Muscle of back (tissue), 13 donors: ENCODE measurements at places on chromosomes 5 and 9. TPM values are rescaled to one million over a fixed set of nuclear protein-coding genes. Genes with fewer than 3 reads are reported as not detected.

The TTC23L gene
- 0.29 TPM for polyA plus RNA-seq

The PCDHGB7 gene
- 7.9 TPM for polyA plus RNA-seq

The MACIR gene
- 13.7 TPM for polyA plus RNA-seq

The C9orf50 gene
- polyA plus RNA-seq, result not detected

The TAF11L5 gene
- polyA plus RNA-seq, result not detected

The SLC6A3 gene
- polyA plus RNA-seq, result 0.05 TPM

The NOXA1 gene
- 2.6 TPM for polyA plus RNA-seq

The ARL10 gene
- 11.4 TPM for polyA plus RNA-seq

The PHYHD1 gene
- polyA plus RNA-seq, result 45.2 TPM

The EIF4E1B gene
- not detected for polyA plus RNA-seq

The NR3C1 gene
- polyA plus RNA-seq, result 76.6 TPM

The NPR3 gene
- 13.8 TPM for polyA plus RNA-seq

The FST gene
- 33.2 TPM for polyA plus RNA-seq

DNA sequence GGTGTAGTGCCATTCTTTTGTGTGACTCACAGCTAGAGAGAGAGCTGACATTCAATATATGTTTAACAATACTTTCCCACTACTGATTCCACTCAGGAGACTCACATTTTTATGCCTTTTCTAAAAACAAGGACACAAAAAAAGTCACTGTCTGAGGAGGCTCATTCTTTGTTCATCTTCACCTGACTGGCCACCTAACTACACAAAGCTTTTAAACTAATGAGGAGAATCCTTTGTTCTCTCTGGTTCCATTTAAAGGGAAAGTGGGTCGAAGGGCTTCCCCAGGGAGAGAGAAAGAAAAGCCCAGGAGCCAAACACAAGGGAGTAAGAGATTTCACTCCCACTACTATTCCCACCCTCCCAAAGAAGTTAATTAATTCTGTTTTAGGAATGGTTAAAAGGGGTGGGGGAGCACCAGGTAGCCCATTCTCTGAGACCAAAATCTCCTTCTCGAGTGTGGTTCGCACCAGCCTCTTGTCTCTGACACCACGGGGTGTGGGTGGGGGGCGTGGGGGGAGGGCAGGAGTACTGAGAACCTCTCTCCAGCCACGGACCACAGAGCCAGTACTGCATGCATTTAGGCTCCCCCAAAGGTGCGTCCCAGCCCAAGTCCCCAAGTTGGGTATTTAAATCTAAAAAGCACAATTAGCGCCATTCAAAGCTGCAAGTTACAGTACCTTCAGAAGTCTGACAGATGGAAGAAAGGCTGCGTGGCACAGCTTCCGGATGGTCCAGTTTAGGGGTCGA, 747 bp downstream of the TRPM3 start:
- no peak for DNase-seq

GRCh38 chr5:39368116-39368515, 3.8 kb upstream of the C9 start:
- DNase-seq, result peak; percentile 78

DNA sequence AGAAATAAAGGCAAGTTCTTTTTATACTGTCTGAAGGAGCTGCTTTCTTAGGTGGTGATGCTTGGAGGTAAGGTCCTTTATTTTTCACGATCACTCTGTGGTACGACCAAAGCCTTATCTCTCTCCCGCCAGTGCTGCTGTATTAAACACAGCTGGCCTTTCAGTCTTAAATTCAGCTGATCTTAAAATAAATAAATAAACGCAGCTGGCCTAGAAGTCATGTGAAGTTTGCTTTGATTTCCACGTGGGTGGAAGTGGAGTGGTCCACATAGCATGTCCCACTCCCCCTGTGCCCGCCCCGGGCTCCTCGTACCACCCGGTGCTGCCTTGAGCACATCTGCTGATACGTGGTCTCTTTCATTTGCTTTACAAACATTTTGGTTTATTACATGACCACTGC, 260.4 kb downstream of the FANCC start:
- no peak for DNase-seq

DNA sequence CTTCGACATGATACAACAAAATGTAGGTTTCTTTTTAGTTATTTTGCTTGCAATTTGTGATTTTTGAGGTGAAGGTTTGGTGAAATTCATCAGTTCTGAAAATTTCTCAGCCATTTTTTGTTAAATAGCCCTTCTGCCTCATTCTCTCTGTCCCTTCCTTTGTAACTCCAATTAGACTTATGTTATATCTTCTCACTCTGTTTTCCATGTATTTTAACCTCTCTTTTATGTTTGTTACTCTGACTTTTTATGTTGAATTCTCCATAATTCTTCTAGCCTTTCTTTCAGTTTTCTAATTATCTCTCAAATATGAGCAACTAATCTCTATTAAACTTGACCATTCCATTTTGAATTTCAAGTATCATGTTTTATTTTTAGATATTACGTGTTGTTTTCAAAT, 172.2 kb upstream of the VCAN start:
- DNase-seq, result no peak

- no peak for DNase-seq
Measured at GRCh38 chr5:15600035-15600434, 100.1 kb downstream of the FBXL7 start.

DNA sequence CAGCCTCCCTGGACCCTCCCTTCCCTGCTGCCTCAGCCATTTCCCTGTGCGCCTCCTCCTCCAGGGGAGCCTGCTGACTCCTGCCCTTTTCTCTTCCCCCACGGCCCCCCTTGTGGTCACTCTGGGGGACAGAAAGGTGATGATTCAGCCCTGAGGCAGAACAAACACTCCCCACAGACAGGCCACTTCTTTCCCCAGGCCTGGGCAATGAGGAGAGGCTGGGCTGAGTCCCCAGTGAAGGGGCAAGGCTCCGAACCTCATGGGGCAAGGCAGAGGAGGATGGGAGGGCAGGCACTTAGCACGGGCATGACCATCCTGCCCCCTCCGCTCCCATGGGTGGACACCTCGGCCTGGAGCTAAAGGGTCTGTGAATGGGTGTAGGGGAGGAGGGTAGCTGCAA, 21.0 kb downstream of the CSF1R start:
- DNase-seq, result peak; percentile 41

- peak; percentile 54 for DNase-seq
Measured at GRCh38 chr9:121686930-121687541, 35.6 kb downstream of the DAB2IP start.

DNA sequence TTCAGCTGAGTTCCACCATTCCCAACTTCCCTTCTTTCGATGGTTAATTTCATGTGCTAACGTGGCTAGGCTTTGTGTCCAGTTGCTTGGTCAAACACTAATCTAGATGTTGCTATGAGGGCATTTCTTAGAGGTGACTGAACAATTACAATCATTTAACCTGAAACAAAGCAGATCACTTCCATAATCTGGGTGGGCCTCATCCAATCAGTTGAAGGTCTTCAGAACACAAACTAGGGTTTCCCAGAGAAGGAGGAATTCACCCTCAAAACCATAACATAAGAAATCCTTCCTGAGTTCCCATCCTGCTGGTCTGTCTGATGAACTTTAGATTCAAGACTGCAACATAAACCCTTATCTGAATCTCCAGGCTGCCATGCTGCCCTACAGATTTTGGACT, 2381.7 kb downstream of the MAT2B start:
- DNase-seq, result no peak

GRCh38 chr9:93906195-93906880, 48.8 kb downstream of the BARX1 start:
- no peak for DNase-seq

GRCh38 chr9:121491111-121491510, 8.5 kb downstream of the GGTA1 start:
- no peak for DNase-seq

- no peak for DNase-seq
Measured at GRCh38 chr5:141478321-141478945, 2.7 kb downstream of the PCDHGC3 start.

GRCh38 chr5:146345578-146346366, 7.1 kb downstream of the POU4F3 start:
- no peak for DNase-seq

GRCh38 chr5:147760086-147760875, 22.2 kb downstream of the JAKMIP2 start:
- no peak for DNase-seq

- no peak for DNase-seq
Measured at GRCh38 chr9:135240222-135240621, 152.8 kb downstream of the OLFM1 start.

- DNase-seq, result no peak
Measured at GRCh38 chr5:42720251-42720650, 36.4 kb upstream of the CCDC152 start.

DNA sequence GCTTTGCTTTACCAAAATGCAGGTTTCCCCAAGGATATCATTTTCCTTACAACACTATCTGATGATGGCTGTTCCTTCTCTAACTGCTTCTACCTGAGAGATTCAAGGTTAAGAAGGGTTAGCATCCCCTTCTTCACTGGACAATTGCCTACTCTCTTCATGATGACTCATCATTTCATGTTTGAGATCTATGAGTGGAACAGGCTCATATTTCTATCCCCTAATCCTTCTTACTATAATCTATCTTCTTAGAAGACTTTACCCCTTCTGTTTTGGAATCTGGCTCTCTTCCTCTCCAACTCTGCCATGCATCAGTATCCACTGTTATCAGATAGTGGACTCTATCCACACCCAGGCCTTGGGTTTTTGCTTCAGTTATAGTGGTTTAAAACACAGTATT, 54.3 kb downstream of the NR3C1 start:
- DNase-seq, result no peak
